ENCODE measurements at places on chromosomes 1 and 21.

DNA sequence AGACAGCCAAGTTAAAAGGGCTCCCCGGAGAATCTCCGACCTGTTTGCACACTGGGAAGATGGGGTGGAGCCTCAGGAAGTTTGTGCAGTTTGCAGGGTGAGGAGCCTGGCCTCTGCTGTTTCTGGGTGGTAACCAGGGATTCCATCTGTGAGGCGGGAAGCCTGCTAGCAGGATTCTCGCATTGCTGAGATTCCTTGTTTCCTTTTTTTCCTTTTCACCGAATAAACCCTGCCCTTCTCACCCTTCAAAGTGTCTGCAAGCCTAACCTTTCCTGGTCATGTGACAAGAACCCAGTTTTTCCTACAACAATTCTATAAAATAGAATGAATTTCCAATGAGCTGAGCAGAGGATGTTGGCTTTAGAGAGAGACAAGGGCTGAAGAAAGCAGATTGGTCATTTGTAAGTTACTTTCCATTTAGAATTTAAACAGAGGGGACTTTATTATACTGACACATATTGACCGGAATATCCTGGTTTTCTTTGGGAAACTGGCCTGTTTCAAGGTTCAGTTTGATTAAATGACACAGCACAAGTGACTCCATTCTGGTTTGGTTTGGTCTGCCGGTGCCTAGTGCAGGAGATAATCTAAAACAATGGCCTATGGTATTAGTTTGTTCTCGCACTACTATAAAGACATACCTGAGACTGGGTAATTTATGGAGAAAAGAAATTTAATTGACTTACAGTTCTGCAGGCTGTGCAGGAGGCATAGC is 48.7 kb upstream of the DNAH14 start:
- DNase-seq: no peak

DNA sequence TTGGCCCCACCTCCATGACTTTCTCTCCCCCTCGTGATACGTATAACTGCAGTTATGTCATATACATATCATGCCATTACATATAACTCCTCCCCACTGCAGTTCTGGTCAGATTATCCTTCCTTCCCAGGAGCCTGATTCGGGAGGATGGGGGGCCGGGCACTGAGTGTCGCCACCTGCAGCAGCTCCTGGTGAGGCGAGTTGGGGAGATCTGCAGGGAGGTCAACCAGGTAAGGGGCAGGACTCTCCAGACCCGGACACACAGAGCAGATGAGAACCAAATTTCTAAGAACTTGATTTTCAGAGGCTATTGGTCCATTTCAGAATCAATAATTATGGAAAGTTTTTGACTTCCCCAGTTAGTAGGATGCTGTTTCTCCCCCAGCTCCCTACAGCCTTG is 19.5 kb downstream of the HYI start:
- no peak for DNase-seq

DNA sequence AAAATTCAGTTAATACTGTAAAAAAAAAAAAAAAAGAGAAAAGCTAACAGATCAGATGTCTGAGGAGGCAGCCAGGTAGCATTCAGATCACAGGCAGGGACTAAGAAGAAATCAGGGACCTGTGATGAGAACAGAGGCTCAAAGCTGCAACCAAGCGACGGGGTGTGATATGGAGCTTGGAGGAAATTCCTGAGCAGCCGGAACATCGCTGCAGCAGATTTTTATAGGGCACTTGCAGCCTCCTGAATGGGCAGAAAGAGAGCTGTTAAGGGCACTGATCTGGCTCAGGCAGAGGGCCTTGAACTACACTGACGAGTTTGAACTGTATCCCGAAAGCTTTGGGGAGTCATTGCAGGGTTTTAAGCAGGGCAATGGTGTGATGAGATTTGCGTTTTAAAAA is 315.4 kb downstream of the ADGRL2 start:
- DNase-seq: no peak

- no peak for DNase-seq
These were observed 87.1 kb upstream of the DISP3 start for GRCh38 chr1:11391886-11392285.

DNA sequence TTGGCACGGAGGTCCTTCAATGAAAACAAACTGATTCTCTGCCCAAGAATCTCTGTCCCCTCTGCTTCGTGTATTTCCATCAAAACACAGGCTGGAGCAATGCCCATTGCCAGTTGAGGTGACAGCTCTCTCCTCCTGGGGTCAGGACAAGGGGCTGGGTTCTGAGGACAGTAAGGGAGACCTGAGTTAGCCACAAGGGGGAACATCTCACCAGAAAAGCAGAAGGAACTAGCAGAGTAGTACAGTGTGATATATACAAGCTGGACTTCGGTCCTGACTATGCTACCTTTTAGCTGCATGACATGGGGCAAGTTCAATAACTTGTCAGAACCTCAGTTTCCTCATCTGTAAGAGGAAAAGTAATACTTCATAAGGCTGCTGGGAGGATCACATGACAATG is 50.3 kb downstream of the SYT2 start:
- no peak for DNase-seq

DNA sequence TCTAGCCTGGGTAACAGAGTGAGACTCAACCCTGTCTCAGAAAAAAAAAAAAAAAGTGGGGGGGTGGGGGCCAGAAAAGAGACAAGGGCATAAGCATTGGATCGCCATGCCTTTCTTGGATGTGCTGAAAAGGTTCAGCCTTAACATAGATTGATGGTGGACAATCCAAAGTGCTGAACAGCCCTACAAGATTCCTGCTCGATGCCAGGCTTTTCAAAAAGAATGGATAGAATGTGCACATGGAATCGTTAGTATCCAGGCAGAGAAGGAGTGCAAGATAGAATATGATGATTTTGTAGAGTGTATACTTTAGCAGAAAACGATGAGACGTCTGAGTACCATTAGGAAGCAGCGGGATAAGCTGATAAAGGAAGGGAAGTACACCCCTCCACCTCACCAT is 10.9 kb upstream of the COA7 start:
- no peak for DNase-seq

DNA sequence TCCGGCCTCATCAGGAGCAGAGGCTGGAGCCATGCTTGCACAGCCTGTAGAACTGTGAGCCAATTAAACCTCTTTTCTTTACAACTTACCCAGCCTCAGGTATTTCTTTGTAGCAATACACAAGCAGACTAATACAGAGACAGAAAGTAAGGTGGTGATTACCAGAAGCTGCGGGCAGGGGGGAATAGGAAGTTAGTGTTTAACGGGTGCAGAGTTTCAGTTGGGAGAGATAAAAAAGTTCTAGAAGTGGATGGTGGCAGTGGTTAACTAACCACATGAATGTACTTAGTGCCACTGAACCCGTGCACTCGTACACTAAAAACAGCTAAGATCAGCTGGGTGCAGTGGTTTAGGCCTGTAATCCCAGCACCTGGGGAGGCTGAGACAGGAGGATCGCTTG is 80.4 kb upstream of the TARDBP start:
- DNase-seq: no peak

GRCh38 chr21:45922648-45923047 is 58.9 kb upstream of the COL6A1 start:
- DNase-seq: no peak

- no peak for DNase-seq
These were observed 15.3 kb upstream of the ZNF678 start for GRCh38 chr1:227548119-227548397.

DNA sequence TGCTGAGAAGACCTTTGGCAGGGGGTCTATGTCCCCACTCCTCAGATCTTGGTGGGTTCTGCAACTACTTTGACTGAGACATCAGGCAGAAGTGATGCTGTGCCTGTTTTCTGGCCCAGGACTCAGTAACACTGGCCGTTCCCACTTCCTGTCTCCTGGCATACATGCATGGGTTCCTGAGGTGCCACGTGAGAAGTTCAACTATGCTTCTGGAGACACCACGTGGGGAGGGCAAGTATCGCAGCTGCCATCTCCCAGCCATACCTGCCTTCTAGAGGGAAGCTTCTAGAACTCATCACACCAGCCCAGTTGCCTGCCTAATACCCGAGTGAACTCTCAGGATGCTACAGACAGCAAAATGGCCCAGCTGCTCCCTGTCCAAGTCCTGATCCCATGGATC is 65.8 kb downstream of the TRABD2B start:
- DNase-seq: no peak

DNA sequence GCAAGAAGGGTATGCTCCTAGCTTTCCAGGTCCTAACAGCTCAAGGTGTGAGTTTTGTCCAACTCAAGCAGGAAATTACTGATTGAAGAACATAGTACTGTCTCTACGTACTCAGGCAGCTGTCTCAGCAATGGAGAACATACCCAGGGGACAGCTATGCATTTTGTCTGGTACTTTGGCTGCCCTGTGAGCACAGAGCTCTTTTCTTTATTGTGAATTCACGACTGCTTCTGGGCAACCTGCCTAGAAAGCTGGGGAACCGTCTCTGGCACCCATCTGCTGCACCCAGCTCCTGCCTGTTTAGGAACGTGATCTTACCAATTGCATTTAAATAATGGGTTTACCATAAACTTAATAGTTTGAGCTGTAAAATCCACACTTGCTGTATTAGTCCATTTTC is 258.1 kb downstream of the HHAT start:
- no peak for DNase-seq

GRCh38 chr1:44884746-44885145 is 41.7 kb upstream of the PTCH2 start:
- DNase-seq: no peak

- DNase-seq: no peak
These were observed 19.0 kb upstream of the MFN2 start for GRCh38 chr1:11961230-11961629.

GRCh38 chr1:156338180-156338976 is at the start of the genes CCT3 and TSACC:
Gene CCT3 (minus strand): TSS chr1:156338292. CDS start chr1:156338184, 108 bp downstream.
Gene TSACC (plus strand): TSS chr1:156338526. CDS start chr1:156339758, 1,232 bp downstream.
- DNase-seq: peak; percentile 97

GRCh38 chr1:121471523-121471922 is 286.7 kb downstream of the SRGAP2C start:
- no peak for DNase-seq

GRCh38 chr1:86155807-86156565 is 586 bp downstream of the COL24A1 start:
- no peak for DNase-seq

DNA sequence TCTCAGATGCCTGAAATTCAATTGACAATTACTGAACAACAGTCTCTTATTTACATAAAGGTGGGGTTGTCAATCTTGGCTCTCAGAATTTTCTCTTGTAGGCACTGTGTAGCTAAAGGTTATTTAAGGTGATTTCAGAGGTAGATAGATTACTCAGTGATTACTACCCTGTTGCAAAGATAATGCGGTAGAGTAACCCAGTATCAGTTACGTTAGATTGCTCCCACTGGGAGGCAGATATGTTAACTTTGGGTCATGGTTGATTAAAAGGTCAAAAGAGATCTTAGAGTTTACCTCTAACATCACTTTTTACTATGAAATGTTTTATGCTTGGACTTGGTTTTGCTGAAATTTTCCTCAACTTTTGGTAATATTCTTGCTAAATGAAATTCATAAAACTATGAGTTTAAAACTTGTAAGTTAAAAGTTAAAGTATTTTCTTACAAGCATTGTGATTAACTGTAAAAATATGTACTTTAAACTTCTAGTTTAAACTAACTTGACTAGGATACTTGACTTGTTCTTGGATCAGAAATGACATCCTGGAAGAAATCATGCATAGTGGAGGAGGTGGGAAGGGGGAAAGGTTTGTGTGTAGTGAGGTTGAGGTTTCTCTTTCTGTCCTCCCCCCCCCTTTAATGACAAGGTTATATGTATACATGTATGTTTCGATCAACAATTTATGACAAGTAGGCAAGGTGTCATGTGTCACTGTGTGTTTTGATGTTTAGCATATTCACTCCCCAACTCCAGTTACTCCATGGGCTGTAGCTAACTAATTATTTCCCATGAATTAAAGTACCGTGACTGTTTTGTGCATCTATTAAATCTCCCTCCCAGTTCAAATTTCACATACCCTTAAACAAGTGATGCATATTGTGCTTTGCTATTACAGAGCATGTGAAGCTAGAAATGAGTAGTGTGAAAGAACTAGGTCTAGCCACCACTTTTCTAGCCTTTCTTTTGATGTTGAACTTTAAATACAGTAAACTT is 2.9 kb downstream of the LAMC1 start:
- DNase-seq: peak; percentile 32

All from HuH-7.5 (cell line).